Stimulated activated CD4-positive, alpha-beta T cell treated with anti-CD3 and anti-CD28 coated beads, TNF-alpha, amount 100 ng/mL, for 1 hour (primary cell): ENCODE measurements at places on chromosomes 1 and 21.

GRCh38 chr1:94792473-94793295 is 27.5 kb upstream of the SLC44A3 start:
- DNase-seq = no peak

- no peak for DNase-seq
Measured at GRCh38 chr1:240888039-240888786, 276.3 kb upstream of the GREM2 start.

DNA sequence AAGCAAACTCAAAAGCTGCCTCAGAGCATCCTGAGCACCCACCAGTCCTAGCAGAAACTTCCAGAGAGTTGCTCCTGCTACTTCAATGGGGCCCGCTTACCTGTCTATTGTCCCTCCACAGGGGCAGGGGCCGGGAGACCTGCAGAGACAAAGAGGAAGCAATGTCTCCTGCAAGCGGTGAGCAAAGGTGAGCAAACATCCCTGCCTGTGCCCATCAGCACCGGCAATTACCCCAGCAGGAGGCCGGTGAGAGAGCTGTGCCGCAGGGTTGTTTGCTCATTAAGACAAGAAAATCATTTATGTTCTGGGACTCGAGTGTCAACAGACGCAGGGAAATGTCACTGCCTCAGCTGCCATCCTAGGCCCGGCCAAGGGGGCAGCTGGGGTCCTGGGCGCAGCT is 53.8 kb upstream of the TARDBP start:
- no peak for DNase-seq

- DNase-seq = no peak
Measured at GRCh38 chr1:62781841-62782543, 1.9 kb upstream of the ATG4C start.

- no peak for DNase-seq
Measured at GRCh38 chr1:17118268-17118667, 983 bp downstream of the PADI2 start.

DNA sequence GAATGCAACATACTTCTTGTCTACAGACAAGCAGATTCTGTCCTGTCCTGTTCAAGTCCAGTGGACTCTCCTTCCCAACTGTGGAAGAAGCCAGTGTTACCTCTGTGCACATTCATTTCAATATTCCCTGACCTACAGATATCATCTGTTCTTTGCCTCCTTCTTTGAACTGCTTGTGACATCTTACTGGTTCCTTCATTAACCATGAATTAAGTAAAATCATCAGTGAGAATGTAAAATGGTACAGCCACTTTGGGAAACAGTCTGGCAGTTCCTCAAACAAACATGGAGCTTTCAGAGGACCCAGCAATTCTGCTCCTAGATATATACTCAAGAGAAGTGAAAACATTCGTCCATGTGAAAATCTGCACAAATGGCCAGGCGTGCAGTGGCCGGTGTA is 6.8 kb downstream of the SRARP start:
- no peak for DNase-seq

- DNase-seq = no peak
Measured at GRCh38 chr1:170587253-170587593, 55.3 kb downstream of the GORAB start.

GRCh38 chr21:39366563-39366962 is 17.7 kb upstream of the HMGN1 start:
- DNase-seq = no peak

DNA sequence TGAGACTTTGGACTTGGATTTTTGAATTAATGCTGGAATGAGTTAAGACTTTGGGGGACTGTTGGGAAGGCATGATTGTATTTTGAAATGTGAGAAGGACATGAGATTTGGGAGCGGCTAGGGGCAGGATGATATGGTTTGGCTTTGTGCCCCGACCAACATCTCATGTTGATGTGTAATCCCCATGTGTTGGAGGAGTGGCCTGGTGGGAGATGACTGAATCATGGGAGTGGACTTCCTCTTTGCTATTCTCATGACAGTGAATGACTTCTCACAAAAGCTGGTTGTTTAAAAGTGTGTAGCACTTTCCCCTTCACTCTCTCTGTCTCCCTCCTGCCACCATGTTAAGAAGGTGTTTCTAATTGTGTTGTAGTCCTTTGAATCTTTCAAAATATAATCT is 9.3 kb upstream of the PHGDH start:
- DNase-seq = no peak

DNA sequence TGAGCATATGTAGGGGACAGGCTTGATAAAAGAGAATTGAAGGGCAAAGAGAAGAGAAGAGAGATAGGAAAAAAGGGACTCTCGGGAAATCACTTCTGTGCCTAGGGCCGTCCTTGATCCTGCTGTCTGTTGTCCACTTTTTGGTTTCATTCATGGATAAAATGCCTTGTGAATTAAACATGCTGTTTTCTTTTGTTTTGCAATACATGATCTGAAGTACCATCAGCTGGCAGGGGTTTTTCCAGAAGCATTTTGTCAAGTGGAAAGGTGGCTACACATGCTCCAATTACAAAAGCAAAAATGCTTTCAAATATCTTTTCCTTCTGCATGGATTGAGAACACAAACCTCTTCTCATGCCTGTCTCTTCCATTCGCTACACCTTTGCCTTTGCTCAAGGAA is 361.7 kb downstream of the PDE4B start:
- DNase-seq = no peak

DNA sequence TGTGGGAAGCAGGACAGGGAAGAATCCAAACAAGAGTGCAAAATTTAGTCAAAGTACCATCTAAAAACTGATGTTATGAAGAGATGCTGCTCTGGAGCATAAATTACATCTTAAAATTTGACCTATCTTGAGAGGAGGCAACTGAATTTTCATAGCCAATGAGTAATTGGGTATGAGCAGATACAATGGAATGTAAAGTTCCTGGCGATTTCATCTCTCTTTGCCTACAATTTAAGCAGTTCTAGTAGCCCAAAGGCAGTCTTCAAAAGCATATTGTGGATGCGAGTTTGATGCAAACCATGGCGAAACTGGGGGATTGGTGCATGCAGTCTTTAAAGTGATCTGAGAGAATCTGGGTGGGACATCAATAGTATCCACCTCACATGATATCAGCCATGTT is 1265.9 kb downstream of the BRINP3 start:
- no peak for DNase-seq

DNA sequence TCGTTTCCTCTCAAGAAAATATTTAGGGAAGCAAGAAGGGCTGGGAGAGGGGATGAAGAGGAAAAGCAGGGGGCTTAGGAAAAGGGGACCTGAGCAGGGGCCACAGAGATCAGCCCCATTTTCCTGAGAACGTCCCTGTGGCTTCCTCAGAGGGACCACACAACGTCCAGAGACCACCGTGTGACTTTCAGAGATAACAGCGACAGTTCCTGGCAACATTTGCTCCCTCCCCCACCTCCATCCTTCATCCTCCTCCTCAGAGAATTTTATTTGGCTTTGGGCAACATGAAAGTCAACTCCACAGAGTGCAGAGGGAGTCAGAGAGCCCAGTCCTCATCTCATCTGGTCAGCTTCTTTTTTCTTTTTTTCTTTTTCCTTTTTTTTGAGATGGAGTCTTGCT is 50.9 kb downstream of the RUNX1 start:
- no peak for DNase-seq

DNA sequence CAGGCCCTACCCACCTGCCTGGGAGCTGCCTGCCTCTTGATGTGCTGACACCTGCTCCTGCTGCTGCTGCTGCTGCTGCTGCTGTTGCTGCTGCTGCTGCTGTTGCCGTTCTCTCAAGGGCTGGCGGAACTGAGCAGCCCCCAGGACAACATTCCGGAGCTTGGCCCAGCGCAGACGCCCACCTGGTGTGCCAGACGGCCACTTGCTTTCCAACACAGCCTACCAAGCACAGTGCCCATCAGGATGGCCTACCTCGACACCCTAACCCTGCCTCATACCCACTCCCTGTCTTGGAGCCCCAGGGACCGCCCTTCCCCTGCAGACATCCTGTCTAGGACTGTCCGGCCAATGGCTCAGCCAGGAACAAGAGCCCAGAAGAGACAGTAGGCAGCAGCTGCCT is 11.8 kb downstream of the DENND4B start:
- no peak for DNase-seq

- no peak for DNase-seq
Measured at GRCh38 chr1:211371406-211372105, 44.9 kb downstream of the TRAF5 start.
